Stimulated activated CD4-positive, alpha-beta T cell treated with anti-CD3 and anti-CD28 coated beads, TNF-alpha, amount 100 ng/mL, for 24 hours (primary cell): ENCODE measurements at places on chromosomes 4 and X.

DNA sequence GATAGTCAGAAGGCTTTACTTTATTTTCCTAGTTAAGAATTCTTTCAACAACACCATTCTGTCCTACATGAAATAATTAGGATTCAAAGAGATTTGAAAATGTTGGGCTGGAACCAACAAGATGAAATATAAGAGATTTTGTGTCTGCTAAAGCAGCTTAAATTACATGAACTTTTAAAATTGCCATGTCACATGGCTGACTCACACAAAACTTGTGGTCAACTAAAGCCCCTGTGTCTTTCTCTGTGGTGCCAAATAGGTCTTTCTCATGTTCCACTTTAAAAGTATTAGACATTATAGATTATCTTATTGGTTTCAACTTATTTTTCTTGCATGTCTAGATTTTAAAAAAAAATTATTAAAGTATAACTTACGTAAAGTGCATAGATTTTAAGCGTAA lies 60.8 kb upstream of the FHL1 start:
- DNase-seq: no peak

- DNase-seq: no peak
Measured at GRCh38 chrX:31889088-31889487, 817.2 kb upstream of the FTHL17 start.

GRCh38 chr4:69642961-69643360 lies 3.5 kb upstream of the UGT2A2 start:
- no peak for DNase-seq

GRCh38 chrX:140918398-140919038 lies 83.9 kb upstream of the SPANXB1 start:
- DNase-seq: peak; percentile 2
